DMS 273 treated with DMSO at 0.1 percent for 48 hours (cell line): ENCODE measurements at places on chromosomes 6 and 20.

DNA sequence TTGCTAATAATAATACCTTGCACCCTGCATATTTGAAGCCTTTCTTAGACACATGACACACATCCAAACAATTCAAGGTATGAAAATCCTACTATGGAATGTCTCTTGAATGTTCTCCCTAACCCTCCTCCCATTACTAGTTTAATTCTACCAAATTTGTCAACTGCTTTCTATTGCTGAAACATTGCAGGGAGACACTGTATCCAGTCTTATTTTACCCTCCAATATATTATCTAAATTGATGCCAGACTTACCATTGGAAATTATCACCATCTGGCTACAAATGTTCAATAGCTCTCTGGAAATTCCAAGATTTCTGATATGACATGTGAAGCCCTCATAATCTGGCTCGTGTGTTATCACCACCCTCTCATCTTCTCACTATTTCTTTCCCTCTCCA is 1027.3 kb upstream of the CITED2 start:
- no peak for DNase-seq

GRCh38 chr6:2640551-2640950 is 110.2 kb downstream of the MYLK4 start:
- no peak for DNase-seq

DNA sequence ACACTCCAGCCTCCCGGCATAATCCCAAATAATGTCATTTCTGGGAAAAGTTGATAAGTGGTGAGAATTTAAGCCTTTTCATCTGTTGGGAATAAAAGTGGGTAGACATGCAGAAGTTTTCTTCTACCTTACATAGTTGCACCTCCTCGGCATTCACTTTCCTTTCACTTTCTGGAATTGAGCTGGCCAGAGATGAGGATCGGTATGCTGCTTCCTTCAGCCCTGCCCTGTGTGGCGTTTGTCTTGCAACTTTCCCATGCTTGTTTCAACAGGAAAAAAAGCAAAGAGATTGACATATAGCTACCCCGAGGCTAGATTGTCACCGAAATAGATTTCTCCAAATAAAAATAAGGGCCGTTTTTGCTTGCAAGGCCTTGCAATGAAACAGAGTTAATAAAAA is 65.8 kb upstream of the JAG1 start:
- DNase-seq: no peak

GRCh38 chr6:169253337-169254238 is at the start of gene THBS2:
THBS2 (minus strand) TSS chr6:169253846; CDS start chr6:169250784, 3,062 bp downstream.
- no peak for DNase-seq

DNA sequence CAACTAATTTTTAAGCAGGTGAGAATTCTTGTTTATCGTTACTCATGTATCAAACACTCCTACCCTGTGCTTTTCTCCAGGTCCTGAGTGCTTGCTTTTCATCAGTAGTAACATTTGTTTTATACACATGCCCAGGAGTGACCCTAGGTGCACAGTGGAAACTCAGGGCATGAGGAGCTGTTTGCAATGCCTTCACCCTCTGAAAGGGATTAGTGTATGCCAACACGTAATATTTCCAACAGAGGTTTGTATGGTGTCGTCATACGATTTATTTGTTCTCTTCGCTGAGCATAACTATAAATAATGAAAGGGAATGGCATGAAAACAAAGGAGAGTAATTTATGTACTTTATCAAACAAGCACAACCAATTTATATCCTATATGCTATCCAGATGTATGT is 537.4 kb upstream of the MMS22L start:
- DNase-seq: no peak

DNA sequence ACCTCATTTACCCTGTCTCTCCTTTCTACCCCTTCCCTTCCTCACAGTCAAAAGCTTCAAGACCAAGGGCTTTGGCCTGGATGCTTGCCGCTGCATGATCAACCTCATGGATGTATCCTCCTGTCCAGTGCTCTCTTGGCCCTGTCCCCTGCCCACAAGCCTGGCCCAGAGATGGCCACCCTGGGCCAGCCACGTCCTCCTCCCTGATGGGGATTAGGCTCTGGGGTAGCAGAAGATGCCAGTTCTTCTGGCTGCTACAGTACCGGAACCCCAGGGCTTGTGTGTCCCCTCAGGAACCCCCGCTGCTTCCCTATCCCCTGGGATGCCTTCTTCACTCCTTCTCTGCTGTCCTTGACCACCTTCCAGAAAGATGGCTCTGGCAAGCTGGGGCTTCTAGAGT is 22.3 kb downstream of the CAPN11 start:
- no peak for DNase-seq

DNA sequence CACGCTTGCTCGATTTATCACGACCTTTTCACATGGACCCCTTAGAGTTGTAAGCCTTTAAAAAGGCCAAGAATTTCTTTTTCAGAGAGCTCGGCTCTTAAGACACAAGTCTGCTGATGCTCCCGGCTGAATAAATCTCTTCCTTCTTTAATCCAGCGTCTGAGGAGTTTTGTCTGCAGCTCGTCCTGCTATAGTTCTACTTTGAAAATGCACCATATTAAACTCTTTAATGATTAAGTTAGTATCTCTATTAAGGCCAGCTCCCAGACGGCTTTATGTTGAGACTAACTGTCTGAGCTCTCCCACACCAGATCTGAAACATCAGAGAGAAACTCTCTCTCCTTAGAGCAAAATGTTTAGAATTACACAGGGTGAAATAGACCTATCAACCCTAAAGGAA is 18.0 kb upstream of the GSTA3 start:
- no peak for DNase-seq

- no peak for DNase-seq
These were observed 19.5 kb upstream of the MAS1 start for GRCh38 chr6:159871241-159871640.

DNA sequence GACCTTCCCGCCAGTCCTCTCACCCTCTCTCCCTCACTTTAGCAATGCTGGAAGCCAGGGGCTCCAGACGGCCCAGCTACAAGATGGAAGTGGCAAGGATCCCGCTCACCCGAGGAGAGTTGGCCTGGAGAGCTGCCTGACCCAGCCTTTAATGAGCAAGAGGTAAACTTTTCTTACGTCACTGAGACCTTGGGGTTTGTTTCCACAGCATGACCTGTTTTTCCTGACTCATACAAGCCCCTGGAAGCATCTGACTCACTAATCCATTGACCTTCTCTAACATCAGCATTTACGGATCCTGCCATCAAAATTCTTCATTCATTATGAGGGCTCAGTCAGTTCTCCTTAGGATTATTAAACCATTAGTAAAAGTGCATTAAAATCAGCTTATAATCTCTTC is 120.4 kb downstream of the MYLK4 start:
- no peak for DNase-seq

GRCh38 chr6:28335040-28335563 is 846 bp downstream of the ZSCAN31 start:
- DNase-seq: no peak

DNA sequence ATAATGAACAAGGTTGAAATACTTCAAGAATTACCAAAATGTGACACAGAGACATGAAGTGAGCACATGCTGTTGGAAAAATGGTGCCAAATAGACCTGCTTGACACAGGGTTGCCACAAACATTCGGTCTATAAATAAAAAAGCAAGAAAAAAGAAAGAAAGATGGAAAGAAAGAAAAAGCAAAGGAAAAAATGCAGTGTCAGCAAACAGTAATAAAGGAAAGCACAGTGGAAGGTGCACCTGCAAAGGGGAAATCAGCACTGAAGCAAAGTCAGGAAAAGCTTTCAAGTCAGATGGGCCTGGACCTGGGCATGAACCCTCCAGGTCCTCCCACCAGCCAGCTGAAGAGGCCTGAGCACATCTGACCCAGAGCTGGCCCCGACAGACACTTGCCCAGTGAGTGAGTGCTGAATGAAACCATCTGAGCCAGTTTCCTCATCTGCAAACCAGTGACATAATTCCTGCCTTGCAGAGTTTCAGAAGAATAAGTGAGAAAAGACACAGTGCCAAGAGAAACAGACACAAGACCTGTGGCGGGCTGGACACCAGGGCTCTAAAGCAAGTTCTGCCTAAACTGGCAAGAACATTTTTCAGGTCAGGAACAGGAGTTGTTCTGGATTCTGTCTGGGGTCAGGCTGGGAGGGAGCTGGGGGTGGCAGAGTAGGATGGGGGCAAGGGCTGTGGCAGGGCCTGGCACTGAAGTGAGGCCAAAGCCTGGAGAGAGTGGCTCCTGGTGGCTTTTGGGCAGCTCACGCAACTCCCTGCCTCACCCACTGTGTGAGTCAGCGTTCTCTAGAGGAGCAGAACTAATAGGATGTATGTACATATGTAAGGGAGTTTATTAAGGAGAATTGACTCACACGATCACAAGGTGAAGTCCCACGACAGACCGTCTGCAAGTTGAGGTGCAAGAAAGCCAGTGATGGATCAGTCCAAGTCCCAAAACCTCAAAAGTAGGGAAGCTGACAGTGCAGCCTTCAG is 23.9 kb upstream of the MICB start:
- no peak for DNase-seq

DNA sequence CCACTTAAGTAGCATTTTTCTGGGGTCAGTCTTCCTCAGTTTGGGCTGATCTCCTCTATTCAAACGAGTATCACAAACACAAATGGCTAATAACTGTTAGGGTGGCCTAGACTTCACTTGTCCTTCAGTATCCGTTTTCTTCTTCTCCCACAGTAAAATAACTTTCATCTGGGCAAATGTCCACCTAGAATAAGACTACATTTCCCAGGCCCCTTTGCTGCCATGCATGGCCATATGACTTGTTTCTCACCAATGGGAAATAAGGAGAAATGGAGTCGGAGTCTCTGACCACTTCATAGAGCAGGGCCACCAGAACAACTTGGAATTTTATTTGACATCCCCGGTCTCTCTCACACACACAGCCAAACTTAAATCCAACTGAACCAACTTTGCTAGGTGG is 51.4 kb downstream of the SULF2 start:
- no peak for DNase-seq

DNA sequence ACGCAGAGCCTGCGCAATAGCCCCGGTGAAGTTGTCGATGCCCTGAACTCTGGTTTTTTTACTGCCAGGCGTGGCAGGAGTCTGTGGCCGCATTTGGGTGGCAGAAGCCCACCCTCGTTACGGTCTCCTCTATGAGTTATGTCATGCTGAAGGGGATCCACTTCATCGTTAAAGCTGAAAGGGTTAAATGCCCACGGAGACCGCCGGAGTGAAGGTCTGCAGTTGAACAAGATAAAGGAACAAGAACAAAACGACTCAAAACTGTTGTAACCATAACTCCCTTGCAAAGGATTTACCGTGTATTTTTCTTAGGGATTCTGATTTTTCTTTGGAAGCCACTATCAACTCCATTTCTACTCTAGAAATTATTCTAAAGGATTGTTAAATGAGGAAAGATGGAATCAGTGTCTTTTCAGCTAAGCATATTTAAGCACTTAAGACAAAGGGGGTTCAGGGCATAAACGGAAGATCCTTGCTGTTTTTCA is 501 bp upstream of the ELOVL5 start:
- no peak for DNase-seq

DNA sequence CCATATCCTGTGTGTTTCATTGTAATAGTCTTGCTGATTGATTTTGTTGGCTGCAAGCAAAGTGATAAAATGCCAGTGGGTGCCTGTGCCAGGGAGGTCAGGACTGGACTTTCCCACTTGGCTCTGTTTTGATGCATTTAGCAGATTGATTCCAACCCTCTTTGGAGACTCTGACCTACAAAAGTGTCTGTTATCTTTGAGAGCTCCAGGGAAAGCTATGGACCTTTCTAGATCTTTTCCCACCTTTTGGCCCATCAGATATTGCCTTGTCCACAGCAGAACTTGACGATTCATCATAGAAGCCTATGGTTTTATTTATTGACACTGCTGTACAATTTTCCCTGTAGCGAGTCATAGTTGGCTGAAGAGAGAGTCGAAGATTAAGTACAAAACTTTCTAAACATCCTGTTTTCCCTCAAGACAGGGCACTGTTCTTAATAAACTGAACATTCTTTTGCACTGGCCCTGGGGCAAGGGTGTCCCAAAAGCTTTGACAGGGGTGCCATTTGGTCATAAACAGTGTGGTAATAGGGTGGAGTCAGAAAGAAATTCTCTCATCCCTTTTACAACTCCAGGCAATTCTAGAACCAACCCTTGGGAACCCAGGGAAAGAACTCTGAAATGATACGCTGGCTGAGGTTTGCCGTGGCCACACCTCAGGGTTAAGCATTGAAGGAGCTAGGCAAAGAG is 53.7 kb downstream of the E2F3 start:
- no peak for DNase-seq

DNA sequence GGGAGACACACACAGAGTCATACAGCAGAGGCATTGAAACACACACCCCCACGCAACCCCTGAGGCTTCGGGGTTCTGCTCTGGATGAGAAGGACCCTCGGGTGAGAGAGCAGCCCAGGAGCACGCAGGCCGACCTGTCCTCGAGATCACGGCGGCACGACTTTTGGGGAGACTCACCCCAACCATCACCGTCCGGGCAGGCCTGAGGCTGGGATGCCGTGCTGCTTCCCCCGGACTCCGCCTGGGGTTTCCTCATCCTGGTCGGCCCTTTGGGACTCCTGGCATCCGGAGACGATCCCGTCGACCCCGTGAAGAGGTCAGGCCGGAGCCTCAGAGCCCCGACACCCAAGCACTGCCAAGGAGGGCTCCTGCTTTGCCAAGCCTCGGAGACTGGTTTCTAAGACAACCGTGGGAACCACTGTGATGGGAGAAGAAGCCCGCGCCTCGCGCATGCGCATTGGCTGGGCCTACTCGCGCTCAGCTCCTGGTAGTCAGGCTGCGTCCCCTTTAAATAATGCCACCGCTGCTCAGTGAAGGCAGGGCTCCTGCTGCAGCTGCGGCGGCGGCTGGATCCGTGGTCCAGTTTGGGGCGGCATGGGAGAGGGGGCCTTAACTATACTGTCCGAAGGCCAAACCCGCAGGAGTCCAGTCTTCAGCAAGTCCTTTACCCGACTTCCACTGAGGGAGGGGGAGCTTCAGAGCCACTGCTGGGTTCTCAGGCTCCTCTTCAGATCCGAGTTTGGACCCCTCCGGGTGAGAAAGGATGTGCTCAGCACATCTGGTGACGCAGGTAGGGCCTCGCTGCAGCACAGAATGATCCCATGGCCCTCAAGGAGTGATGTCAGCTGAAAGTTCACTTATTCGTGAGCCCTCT is 171.4 kb upstream of the ZNF337 start:
- DNase-seq: peak; percentile 34

GRCh38 chr6:50846144-50846851 is 27.6 kb downstream of the TFAP2B start:
- DNase-seq: no peak

- no peak for DNase-seq
These were observed 442.7 kb upstream of the HSF2 start for GRCh38 chr6:121956782-121957181.

- no peak for DNase-seq
These were observed 67.5 kb downstream of the MTHFD1L start for GRCh38 chr6:150932996-150933395.

GRCh38 chr6:144718431-144718830 is 433.3 kb downstream of the UTRN start:
- DNase-seq: no peak

GRCh38 chr6:119277052-119277451 is 72.5 kb downstream of the MAN1A1 start:
- no peak for DNase-seq

- DNase-seq: no peak
These were observed 33.8 kb upstream of the FAM135A start for GRCh38 chr6:70379473-70380013.

- no peak for DNase-seq
These were observed 6.6 kb downstream of the SLC2A4RG start for GRCh38 chr20:63745961-63746731.
